T-helper 17 cell (primary cell): ENCODE measurements at places on chromosomes 7 and 10.

DNA sequence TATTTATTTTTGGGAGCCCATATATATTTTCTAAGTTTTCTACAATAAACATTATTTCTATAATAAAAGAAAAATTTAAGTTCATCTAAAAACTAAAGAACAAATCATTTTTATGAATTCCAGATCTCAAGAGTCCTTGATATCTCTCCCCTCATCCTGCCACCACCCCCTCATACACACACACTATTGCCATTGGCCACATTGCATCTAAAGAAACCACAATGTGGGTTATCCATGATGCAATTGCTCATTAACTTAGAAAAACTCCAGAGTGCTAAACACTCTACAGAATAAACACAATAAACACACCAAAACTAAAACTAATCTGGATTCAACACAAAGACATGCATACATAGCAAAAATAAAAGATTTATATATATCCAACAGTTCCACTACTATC is 37.8 kb downstream of the FAM13C start:
- DNase-seq, result no peak

GRCh38 chr10:104076743-104077160 is 8.9 kb downstream of the COL17A1 start:
- no peak for DNase-seq

DNA sequence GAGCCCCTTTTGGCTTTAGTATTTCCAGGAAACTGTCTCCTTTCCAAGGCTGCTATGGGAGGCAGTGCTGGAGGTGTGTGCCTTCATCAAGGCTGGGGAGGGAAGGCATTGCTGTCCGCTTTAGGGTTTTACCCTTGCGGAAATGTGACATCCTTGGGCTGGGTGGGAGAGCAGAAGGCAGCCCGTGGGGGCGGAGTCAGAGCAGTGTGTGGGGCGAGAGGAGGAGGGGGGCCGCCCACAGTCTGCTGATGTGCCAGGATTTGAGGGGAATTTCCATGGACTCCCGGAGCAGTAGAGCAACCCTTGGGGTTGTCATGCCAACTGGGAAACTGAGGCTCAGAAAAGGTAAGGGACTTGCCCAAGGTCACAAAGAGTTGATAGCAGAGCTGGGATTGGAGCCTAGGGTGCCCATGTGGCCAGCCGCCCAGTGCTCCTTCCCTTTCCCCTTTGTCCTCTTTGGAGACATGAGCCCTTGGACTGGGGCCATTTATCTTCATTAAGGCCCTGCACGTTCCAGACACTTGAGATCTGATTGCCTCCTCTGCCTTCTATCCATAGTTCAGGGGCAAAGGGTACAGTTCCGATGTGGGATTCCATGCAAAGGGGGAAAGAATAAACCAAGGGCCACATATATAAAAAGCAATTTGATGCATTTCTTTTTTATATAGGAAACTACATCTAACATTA is 22.2 kb downstream of the TSPAN15 start:
- DNase-seq, result no peak

GRCh38 chr7:102215256-102215655 is 71.4 kb upstream of the SH2B2 start:
- DNase-seq, result no peak

DNA sequence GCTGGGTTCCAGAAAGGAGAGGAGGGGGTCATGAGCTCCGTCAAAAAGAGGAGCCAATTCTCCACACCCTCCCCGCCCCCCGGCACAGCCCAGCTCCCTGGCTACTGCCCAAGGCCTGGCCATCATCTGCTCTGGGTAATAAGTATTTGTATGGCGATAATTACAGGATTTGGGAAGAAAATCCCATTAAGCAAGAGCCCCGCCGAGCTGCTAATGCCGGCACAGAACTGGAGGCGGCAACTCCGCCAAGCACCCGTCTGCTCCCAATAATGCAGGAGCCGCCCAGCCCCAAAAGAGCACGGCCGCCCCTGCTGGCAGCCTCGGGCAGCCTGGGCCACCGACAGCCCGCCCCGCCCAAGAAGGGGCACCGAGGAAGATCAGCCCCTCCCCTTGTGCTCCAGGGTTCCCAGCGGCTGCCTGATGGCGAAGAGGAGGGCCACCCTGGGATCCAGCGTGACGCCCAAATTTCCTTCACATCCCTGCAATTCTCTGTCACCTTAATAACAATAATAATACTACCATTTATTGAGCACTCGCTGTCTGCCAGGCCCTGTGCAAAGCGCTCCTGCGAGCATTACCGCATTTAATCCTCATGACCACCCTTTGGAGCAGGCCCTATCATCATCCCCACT is 5.9 kb downstream of the SLIT1 start:
- DNase-seq, result no peak

GRCh38 chr7:125122173-125122572 is 192.5 kb upstream of the POT1 start:
- no peak for DNase-seq

DNA sequence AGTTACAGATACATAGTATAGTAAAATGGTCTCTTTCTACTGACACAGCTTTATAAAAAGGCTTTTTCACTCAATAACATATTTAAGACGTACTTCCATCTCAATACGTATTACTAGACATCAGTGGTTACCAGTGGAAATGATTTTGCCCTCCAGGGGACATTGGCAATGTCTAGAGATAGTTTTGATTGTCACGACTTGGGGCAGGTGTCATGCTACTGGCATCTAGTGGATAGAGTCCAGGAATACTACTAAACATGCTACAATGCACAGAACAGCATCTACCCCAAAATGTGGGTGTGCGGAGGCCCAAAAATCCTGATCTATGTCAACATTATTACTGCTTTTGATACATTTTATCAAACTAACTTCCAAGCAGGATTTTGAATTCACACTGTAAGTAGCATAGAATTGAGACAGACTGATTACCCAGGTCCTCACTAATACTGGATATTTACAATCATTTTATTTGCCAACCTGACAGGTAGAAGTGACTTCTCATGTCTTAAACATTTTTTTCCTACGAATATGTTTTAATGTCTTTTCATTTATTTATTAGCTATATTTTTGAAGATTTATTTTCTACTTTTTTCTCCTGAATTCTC is 53.8 kb downstream of the HGF start:
- no peak for DNase-seq

DNA sequence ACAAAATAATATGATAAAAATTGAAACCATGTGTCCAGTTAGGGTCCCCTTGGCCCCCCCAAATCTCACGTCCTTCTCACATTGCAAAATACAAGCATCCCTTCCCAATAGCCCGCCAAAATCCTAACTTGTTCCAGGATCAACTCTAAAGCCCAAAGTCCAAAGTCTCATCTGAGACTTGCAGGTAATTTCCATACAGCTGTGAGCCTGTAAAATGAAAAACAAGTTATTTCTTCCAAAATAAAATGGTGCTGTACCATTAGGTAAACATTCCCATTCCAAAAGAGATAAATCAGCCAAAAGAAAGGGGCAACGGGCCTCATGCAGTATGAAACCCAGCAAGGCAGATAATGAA is 51.0 kb upstream of the COBL start:
- no peak for DNase-seq

DNA sequence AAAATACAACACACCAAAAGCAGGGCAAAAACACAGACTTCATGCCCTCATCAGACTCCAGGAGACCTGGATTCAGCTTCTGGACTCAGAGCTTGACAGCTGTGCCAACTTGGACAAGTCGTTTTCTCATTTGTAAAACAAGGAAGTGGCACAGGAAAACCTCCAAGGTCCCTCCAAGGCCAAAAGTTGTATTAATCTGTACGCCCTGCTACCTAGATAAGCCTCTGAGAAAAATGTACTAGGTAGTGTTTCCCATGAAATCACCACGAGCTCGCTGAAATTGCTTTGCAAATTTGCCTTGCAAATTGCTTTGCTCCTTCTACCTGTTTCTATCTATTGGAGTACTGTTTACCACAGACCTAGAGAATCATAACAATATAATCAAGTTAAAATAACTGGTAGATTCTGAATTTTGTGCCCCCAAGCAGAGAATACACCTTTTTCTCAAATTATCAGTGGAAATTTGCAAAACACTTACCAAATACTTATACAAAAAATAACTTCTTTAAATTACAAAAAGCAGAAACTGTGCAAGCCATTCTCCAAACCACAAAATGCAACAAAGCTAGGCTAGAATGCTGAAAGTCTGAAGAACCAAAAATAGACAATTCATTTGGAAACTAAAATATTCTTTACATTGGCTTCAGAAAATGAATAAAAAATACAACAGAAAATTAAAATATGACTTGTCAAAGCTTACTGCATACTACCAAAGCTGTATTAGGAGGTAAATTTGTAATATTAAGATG is 158.1 kb upstream of the CHST15 start:
- no peak for DNase-seq

DNA sequence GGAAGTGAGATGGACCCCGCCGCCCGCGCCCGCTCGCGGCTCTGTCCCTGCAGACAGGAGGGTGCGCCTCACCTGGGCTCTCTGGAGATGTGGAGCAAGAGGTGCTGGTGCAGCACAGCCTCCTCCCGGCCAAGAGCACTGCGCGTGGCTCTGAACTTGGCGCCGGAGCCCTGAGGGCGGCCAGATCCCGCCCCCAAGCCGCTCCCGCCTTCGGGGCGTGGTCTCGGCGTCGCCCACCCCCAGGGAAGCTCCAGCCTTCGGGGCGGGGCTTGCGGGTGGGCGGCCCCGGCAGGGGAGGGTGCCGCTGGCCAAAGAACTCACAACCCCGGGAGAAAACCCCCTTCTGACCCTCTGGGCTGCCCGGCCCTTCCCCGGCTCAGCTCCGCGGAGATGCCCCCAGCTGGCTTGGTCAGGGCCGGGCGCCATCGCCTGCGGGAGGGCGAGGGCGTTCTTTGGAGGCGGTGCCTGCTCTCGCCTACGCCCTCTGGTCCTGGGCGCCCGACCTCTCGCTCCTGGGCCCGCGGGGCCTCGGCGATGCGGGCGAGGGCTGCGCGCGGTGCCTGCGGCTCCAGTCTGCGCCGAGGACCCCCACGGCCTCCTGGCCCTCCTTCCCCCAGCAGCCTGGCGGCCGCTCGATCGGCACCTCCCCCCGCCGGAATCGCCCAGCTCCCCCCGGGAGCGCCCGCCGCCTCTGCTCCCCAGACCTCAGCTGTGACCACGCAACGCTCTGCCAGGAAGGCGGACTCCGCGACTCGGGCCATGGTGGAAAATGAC is at the start of gene ZNF488:
Gene ZNF488, minus strand, starts transcription at position 146 of the 774 bp plus-strand sequence. CDS start 15,464 bp downstream, outside the sequence.
- peak; percentile 43 for DNase-seq

DNA sequence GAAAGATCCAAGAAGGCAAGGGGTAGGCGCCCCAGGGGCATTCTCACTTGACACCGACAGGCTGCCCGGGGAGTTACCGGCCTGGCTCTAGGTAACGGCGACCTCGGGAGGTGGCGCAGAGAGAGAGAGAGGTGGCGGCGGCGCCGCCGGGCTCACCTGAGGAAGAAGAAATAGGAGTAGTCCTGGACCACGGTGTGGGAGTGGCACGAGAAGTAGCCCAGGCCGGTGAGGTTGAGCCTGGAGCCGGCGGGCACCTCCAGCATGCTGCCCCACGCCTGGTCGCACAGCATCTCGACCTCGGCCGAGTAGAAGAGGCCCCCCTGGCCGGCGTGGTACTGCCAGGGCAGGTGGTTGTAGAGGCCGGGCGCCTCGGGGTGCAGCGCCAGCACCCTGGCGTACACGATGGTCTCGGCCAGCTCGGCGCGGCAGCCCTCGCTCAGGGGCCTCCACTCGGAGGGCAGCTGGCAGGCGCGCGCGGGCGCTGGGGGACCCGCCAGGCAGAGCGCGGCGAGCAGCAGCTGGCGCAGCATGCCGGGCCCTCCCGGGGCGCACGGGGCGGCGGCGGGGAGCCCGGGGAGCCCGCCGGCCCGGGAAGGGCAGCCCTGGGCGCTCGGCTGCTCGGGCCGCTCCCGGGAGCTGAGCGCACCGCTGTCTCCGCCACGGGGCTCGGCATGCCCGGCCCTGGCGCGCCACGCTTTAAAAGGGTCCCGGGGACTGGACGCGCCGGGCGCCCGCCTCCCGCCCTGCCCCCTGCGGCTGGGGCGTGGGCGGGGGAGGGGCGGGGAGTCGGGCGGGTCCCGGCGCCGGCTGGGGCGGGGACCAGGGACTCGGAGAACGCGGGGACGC is at the start of gene CCDC3:
Gene CCDC3, minus strand, starts transcription at position 673 of the 846 bp plus-strand sequence. Its CDS starts 143 bp downstream, at position 530.
- DNase-seq, result no peak

DNA sequence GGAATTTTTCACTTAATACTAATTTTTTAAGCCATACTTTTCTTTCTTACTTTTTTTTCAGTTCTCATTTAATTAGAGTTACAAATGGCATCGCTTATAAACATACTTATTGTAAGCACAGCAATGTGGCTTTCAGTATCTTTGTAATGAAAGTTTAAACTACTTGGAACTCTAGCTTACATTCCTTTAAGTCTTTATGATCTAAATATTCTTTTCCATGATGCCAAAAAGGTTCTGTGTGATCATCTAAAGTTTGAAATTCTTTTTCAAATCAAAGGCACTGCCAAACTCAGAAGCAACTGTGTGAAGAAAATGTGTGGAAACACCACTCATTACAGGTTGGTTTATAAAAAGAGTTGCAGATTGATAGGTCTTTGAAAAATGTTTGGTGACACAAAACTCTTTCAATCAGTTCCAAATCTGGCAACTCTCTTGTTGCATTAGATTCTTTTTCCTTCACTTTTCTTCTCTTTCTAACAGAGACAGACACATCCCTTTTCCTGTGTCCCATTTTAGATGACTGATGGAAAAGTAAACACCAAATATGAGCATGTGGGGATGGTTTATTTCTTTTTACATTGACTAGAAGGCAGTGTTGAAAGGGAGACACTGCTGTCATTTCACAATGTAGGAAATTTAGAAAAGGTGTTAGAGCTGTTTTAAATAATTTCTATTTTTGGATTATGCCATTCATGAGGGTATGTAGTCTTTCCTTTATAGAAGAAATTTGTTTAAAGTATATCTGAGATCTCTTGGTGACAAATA is 392.3 kb downstream of the SUGCT start:
- DNase-seq, result no peak

- DNase-seq, result no peak
Observed at GRCh38 chr7:47937711-47938573, 10.3 kb downstream of the PKD1L1 start.

DNA sequence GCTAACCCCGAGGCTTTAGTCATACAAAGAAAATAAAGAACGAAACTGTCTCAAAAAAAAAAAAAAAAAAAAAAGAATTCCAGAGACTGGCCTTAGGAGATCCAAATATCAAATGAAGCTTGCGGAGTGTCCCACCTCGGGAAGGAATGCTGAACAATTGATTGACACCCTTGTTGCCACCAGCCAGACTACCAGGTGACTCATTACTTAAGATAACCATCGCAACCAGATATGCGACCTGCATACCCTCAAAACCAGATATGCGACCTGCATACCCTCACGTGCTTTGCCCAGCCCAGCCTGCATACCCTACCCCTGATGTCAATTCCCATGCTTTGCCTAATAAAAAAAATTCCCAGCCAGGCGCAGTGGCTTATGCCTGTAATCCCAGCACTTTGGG is 2.7 kb upstream of the PRKRIP1 start:
- DNase-seq, result no peak

GRCh38 chr10:16030562-16030961 is 170.3 kb upstream of the MINDY3 start:
- DNase-seq, result no peak

DNA sequence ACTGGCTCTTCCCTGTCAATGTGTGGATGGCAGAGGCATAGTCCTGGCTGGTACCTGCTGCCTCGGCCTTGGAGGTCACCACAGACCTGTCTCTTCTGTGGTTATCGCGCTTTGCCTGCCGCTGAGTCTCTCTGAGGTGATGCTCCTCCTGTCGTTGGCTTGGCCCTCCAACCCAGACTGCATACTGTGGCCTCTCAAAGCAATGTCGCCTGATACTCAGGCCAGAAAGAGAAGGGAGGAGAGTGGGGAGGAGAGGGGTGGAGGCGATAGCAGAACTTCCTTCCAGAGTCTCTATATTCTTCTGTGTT is 133.2 kb upstream of the KCNMA1 start:
- DNase-seq, result no peak
